Brain pericyte (primary cell): ENCODE measurements at places on chromosomes 4 and X.

- no peak for DNase-seq
Observed at GRCh38 chr4:30754021-30754420, 33.9 kb downstream of the PCDH7 start.

GRCh38 chrX:132218100-132218812 is 991 bp downstream of the RAP2C start:
- DNase-seq, result no peak

DNA sequence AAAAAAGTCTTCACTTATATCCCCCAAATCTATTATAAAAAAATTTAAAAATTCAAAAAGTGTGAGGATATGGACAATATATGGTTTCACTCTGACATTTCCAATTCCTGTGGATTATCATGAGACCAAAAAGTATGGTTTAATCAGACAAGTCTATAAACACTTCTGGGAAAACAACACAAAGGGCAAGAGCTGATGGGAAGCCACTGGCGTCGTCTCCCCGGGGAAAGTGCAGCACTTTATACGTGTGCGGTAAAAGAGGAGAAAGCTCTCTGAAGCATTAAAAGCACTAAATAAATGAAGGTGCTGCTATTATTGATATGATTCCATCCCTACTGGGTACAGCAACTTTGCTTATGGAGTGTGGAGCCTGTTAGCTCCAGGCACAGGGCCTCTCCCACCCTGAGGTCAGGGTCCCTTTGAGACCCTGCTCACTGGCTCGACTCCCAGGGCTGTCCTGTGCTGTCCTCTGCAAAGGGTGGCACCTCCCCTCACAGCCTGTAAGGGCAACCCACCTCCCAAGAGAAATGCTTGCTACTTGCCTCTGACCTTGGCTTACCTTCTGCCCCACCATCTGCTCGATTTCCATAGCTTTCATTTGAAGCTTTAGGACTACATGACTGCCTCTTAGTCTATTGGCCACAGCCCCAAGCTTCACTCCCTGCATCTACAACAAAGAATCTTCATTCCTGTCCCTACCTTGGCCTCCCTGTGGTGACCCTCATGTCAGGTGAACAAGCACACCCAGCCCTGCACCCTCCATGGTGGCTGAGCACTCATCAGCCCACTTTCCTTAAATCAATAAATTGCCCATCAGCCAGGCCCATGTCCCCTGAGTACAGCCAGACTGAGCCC is 248.6 kb downstream of the HNRNPD start:
- DNase-seq, result no peak

DNA sequence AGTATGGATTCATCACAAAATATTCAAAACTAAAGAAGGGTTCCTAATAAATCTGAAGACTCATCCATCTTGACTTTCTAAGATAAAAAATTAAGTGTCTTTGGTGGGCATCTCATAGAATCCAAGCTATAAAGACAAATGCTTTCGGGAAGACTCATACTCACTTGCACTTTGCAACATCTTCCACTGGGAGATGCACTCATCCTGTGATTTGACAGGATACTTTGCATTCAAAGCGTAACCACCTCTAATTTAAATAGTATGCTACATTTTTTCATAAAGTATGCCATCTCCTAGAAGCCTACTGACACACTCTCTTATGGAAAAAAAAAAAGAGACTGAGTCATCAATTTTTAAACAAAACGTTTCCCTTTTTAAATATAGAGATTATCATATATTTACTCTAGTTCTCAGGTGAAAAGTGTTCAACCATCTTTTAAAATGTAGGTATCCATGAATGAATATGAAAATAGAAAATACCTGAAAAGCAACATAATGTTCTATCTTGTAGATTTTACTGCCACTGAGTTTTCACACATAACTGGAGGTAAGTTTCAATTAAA is 119.6 kb downstream of the KLHL13 start:
- no peak for DNase-seq

DNA sequence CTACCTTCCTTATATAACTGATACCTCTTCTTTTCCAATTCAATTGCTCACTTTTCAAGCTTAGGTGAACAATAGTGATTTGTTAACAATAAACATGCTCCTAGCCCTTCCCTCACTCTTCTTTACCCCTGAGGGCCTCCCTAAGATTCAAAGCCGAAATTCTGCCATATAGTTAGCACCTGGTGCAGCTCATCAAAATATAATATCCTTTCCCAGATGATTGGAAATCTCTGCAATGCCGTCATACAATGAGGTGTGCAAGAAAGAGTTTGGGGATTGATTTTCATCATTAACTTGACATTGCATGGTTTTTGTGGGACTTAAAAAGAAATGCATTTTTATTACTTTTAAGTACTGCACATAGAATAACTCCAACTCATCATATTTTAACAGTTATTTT is 95.3 kb downstream of the HDAC8 start:
- no peak for DNase-seq

GRCh38 chr4:110487873-110488272 is 11.9 kb downstream of the ENPEP start:
- DNase-seq, result no peak

DNA sequence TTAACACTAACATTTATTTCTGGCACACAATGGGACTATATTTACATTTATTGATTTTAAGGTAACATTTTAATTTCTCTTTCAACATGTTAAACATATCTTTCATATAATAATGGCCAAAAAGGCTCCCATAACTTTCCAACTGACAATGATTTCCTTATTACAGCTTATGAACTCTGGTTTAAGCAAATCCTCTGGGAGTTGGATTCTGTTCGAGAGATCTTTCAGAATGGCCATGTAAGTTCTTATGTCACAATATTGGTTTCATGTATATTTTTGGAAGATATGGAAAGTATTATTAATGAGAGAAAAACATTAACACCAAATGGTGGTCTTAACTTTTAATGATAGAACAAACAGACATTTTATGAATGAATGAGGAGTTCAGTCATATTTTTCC is 4.1 kb downstream of the TDO2 start:
- no peak for DNase-seq
